Substantia nigra (tissue), 51 donors: ENCODE measurements at places on chromosomes 11 and 22.

- DNase-seq, result no peak
Observed at GRCh38 chr11:80603472-80603871, 1162.6 kb upstream of the TENM4 start.

DNA sequence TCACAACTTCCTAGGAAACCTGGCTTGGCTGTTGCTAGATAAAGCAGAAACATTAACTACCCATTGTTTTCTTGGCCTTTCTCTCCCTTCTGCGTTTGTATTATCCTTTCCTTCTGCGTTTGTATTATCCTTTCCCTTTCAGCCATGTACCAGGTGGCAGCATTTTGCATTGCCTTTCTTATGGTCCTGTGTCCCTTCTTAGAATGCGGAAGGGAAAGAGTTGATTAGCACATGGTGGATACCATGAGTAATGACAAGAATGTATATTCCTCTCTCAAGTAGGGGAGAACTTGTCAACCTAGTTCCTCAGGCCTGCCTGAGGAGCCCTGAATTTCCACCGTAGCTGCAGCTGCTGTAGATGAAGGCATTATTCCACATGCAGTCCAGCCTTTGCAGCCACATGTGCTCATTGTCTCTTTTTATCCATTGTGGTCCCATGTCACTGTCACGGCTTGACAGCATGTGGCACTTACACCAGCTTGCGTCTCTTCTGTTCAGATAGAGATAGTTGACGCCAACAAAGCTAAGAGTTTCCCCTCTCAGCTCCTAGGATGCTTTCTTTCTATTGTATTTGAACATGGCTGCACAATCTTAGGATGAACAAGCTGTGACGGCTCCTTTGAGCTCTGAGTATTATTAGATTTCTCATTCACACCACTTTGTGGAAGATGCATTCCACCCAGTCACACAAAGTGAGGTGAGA, 44.8 kb downstream of the SLN start:
- no peak for DNase-seq

DNA sequence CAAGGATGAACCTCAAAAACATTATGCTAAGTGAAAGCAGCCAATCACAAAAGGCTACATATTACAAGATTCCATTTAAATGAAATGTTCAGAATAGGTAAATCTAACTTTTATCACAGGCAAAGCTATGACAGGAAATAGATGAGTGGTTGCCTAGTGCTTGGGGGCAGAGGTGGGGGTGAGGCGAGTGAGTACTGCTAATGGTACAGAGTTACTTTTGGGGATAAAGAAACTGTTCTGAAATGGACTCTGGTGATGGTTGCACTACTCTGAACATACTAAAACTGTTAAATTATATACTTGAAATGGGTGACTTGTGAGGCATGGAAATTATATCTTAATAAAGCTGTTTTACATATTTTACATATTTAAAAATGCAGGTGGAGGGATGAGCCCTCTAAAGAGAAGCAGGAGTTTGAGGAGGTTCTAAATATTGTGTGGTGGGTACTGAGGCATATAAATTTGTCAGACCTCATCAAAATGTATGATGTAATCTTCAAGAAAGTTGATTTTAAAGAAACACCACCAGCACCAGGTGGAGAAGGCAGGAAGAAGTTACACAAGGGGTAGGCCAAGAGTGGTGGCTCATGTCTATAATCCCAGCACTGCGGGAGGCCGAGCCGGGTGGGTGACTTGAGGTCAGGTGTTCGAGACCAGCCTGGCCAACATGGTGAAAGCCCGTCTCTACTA, 3.6 kb downstream of the SLC43A1 start:
- no peak for DNase-seq

DNA sequence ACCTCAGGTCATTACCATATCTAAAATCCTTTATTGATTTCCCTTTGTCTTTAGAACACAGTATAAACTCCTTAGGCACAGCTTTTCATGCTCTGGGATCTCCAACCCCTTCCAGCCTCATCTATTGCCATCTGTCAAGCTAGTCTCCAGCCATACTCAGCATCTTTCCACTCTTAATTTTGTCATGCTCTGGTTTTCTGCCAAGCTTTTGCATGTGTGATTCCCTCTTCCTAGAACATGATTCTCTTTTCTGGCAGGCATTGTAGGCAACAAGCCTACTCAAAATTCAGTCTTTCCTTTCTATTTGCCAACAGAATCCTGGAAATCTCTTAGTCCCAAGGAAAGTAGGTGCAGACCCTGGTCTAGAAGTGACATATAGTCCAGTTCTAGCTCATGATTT, 35.5 kb upstream of the SLC6A5 start:
- no peak for DNase-seq

DNA sequence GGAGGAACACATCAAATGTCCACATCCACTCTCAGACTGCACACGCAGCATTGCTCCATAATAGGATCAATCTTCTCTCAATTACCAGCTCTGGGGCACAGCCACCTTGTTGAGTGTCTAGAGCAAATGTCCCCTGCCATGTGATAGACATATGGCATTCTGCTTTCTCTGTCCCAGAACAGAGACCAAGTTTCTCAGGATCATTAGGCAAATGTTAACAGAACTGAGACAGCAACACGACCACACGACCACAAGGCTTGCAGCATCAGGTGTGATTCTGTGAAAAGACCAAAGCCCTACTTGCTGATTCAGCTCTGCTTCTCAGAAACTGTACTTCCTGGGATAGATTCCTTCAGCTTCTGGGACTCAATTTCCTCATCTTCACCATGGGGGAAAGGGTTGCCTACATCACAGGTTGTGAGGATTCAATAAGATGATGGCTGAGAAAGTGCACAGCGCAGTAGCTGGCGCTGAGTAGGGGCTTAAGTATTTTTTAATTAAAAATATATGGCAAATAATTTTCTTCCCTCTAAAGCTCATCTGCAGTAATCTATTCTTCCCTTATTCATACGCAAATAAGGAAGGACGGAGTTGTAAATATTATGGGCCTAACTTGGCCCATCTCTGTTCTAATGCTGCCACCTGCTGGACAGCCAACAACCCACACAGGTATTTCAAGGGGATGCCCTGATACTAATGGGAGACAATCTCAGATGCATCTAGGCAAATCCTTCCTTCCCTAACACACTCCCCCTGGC, 54.3 kb upstream of the USP47 start:
- DNase-seq, result peak; percentile 75

DNA sequence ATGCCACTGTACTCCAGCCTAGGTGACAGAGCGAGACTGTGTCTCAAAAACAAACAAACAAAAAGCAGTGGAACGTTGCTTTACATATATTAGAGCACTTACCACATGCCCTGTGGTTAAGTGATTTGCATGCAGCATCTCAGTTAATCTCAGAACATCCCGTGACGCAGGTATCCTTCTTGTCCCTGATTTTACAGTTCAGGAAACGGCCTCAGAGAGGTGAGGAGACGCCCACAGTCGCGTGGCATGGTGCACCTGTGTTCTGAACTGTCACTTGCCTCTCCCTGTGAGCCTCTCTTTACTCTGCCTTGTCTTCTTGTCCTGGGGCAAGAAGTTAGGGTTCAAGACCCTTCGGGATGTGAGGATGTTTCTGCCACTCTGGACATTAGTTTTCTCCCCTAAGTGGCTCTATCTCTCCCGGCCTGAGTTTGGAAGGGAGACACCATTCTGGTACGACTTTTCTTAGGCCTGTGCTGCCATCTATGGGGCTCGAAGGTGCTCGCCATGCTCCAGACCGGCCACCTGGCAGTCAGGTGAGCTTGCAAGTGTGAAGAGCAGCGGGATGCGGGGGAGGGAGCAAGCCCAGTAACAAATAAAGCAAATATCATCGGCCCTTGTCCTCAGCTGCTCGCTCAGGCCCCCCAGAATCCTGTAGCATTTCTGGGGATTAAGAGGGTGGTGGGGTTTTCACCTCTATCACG, 25.6 kb downstream of the YWHAH start:
- peak; percentile 24 for DNase-seq

GRCh38 chr11:121706884-121707420, 254.2 kb upstream of the SORL1-AS1 start:
- no peak for DNase-seq

- no peak for DNase-seq
Observed at GRCh38 chr22:31284281-31285155, 7.8 kb downstream of the PIK3IP1 start.

DNA sequence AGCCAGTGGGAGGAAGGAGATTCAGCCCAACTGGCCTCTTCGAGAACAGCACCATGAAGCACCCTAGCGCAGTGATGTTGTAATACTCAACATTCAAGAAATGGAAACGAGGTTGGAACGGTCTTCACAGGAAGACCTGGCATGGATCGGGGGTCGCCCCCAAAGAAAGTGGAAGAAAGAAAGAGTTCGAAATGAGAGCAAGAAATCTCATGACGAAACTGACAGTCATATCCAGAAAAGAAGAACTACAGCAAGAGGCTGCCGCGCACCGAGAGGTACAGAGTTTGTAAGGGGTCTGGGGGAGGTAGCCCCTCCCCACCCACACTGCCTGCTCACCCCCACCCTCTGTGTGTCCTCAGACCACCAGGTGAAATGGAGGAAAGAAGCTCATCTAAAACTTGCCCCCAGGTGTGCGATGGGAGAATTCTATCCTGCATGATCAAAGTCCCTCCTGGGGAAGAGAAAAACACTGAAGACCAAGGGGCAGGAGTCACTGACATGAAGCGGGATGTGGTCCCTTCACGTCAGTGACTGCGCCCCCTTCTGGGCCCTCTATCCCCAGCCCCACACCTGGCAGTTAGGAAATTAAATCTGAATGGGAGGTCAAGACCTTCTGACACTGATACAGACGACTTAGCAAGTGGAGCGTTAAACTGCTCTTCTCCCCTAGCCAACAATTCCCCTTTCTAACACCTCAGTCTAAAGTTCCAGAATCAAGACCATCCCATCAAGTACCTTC, 52.9 kb upstream of the SPATA19 start:
- DNase-seq, result no peak

DNA sequence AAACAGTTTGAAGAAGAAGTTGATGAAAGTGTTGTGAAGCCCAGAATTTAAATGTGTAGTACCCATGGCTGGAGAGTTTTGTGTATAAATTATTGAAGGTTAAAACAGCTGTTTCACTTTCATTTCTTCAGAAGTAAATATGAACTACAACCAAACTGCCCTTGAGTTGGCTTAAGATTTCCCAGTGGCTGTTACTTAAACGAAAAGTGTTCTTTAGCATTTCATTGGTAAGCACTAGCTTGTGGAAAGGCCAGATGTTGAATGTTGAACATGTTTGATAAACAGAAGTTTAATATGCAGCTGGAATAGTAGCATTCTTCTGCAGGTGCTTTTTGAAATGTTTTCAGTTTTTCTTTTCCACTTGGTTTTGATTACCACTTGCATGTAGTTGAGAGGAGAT, 83.2 kb upstream of the TNRC6B start:
- DNase-seq, result no peak

DNA sequence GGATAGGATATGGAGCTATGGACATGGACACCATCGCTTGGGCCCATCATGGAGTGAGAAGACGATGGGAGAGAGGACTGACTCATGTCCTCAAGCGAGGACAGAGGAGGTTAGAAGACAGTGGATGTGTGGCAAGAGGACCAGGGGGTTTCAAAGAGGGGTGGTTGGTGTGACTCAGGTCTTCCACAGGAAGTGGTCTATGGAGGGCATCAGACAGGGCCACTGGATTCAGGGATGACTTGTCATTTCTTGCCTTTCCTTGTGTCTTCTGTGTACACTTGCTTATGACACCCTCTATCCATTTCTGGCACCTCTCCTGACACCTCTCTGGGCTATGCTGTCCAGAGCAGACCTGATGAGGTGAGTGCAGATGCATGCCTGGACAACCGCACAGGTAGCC, 115.4 kb downstream of the OSBP2 start:
- DNase-seq, result no peak

DNA sequence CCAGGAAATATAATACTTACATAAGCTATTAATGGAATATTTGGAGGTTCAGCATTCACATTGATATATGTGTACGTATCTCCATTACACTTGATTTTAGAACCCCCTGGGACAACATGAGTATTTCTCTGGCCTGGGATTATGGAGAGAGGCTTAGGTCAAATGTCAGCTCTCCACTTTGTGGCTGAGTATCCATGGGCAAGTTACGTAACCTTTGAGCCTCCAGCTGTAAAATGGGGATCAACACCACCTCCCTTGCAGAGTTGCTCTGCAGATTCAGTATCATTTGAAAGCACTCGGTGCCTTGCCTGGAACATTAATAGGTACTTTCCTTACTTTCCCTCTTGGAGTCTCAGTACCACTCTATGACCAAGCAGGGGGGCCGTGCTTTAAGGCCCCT, 33.2 kb downstream of the C22orf31 start:
- no peak for DNase-seq

DNA sequence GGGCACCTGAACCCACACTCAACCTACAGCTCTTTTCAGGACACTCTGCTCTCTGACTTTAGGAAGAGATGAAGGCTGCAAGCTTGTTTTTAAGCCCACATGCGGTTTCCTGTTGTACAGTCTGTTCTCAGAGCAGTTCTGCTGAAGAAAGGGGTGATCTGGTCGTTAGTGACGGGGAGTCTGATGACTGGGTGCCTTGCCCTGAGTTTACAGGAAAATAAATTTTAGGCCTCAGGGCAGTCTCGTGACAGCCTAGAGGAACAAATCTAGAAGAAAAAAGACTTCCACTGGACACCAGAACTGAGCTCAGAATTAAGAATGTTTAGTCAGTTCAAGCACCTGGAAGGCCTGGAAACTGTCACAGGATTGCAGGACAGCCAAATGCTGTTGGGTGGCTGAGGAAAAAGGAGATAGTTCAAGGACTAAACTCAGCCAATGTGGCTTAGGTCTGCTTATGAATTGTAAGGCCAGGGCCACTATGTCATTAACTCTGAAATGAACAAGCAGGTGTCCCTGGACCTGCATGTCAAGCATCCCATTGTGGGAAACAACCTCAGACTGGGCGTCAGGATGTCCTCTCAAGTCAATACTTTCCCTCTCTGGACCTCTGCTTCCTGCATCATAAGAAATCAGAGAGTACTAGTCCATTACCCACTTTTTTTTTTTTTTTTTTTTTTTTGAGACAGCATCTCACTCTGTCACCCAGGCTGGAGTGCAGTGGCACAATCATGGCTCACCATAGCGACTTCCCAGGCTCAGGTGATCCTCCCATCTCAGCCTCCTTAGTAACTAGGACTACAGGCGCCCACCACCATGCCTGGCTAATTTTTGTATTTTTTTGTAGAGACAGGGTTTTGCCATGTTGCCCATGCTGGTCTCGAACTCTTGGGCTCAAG, 5.7 kb downstream of the PIK3IP1 start:
- DNase-seq, result no peak

DNA sequence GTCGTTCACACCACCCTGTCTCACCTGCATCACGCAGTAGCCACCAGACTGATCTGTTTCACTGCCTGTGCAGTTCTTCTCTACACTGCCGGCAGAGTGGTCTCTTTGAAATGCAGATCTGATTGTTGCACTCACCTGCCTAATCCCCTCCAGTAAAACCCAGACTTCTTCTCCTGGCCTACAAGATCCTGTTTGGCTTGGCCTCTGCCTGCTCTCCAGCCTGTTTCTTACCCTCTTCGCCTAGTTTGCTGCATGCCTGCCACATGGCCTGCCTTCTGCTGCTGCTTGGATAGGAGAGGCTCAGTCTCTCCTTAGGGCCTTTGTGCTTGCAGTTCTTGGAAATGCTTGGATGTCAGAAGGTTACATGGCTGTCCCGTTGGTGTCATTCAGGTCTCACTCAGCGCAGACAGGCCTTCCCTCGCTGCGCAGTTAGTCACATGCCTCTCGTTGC, 42.0 kb downstream of the PACS1 start:
- no peak for DNase-seq
